ENCODE measurements at places on chromosomes 12 and 14. TPM values are rescaled to one million over a fixed set of nuclear protein-coding genes. Genes with fewer than 3 reads are reported as not detected.
A peak's percentile ranks its signal among the peaks of the same experiment; 100 is the strongest.

GRCh38 chr12:61490526-61491498 is 769.4 kb upstream of the USP15 start:
- no peak for DNase-seq

DNA sequence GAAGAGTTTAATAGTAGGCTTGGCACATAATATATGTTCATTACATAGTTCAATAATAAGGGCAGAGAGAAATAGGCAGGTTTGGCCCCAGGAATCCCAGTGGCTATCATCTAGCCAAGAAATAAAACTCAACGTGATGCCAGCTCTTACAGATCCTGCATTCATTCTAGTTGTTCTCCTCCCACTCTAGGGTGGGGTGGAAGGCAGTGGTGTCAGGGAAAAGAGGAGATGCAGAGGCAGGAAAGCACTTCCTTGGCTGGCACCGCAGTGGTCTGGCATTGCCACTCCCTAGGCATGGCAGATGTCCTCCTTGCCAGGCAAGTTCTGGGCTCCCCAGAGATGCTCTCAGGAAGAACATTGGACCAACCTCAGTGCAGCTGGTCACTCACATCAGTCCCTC is 383.6 kb downstream of the GRIN2B start:
- no peak for DNase-seq

PPFIBP1 gene
- 72.4 TPM for total RNA-seq

TMEM132C gene
- 16.3 TPM for total RNA-seq

DNA sequence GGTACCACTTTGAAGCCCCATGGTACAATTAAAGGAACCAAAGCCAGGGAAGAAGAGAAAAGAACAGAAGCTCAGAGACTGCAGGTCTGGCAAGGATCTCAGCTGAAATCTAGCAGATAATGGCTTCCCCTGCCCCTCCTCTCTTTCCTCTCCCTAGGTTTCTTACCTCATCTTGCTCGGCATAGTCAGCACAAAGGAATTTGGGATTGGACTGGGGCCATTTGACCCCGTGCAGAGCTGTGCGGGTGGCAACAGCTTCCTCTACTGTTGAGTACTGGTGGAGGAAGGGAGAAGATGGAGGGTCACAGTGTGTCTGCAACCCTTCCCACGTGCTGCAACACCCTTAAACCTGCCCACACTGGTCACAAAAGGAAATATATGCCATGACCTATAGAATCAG is 4.7 kb upstream of the CDH24 start:
- DNase-seq, result no peak

POTEG gene
- not detected for total RNA-seq

KRT85 gene
- total RNA-seq, result not detected

- no peak for DNase-seq
Measured at GRCh38 chr12:13727707-13728195, 253.7 kb downstream of the GRIN2B start.

ENTPD5 gene
- total RNA-seq, result 8.1 TPM

- peak; percentile 33 for DNase-seq
Measured at GRCh38 chr12:28993720-28994119, 155.4 kb upstream of the FAR2 start.

TAS2R10 gene
- total RNA-seq, result 0.31 TPM

DNA sequence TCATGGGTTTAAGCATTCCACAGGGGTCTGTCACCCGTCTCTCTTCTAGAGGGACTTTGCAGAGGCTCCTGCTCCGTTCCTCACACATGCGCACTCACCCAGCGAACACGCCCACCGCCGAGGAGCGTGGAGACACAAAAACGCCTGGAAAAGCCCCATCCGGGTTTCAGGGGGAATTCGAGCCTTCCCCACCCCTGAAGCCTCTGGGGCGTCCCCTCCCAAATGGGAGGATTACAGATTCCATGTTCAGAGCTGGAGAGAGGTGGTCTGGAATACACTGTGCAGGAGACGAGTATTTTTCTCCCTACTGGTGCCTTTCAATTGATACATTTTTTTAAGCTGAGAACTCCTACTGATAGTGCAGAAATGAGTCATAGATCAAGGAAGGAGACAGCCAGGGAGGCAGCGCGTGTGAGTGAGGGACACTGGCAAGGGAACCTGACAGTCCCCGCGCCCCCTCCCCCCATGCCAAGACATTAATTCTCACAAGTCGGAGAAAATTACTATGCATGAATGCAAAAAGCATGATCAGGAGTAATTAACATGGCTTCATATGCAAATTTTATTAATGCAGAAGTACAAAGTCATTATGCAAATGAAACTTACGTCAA is 36.9 kb downstream of the BCL11B start:
- no peak for DNase-seq

All from right cardiac atrium (tissue), 5 donors.